Left lung (tissue), 14 donors: ENCODE measurements at places on chromosomes 4 and X.

DNA sequence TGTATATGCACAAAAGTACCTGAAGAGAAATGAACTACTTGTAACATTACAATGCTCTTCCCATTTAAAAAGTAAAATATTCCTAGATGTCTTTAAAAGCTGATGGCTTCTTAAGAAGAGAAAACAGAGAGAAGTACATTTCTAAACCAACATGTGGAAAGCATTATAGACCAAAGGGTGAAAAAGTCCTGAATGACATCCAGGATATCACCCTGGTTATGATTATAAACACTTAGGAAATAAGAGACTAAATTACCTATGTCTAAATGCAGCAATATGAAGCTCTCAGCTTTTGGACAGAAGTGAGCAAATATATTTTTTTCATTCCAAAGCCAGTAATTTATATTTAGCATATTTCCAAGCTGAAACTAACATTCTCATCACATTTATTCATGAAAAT is 21.7 kb upstream of the EGFL6 start:
- DNase-seq, result no peak

- no peak for DNase-seq
These were observed 15.2 kb upstream of the MRFAP1 start for GRCh38 chr4:6625256-6625655.

- DNase-seq, result no peak
These were observed 162.7 kb downstream of the NAF1 start for GRCh38 chr4:163003979-163004378.

DNA sequence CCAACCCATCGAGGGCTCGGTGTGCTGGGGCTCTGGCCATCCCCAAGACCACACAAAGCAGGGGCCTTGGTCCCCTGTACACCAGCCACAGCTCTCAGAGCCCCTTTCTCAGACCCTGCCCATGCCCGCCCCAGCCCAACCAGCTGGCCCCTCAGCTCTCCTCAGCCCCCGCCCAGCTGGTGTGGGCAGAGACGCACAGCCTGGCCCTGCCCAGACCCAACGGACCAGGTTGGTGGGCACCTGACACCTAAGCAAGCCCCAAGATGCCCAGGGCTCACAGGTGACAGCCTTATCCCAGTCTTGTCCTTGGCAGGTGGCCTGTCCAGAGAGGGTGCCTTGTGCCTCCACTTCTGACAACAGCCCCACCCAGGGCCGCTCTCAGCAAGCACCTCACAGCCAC is 42.4 kb downstream of the FAM53A start:
- DNase-seq, result no peak

GRCh38 chrX:102840871-102841705 is 96.0 kb upstream of the RAB40AL start:
- no peak for DNase-seq

DNA sequence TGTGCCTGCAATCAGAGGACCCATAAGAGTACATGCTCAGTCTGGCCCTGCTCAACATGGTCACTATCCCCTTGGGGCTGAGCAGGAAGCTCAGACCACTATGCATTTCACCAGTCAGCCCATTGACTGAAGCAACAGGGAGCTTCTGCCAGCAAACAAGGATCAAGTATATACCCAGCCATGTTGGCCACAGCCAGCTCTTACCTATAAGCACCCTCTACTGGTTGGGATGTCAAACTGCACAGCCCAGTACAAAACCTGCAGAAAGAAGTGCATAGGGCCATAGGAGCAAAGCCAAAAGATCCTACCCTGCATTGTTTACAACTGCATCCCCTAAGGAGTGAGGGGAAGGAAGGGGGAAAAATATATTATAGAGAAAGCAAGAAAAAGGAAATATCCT is 214.4 kb upstream of the CPEB2 start:
- DNase-seq, result no peak

- DNase-seq, result no peak
These were observed 27.6 kb downstream of the CLNK start for GRCh38 chr4:10656988-10657387.

DNA sequence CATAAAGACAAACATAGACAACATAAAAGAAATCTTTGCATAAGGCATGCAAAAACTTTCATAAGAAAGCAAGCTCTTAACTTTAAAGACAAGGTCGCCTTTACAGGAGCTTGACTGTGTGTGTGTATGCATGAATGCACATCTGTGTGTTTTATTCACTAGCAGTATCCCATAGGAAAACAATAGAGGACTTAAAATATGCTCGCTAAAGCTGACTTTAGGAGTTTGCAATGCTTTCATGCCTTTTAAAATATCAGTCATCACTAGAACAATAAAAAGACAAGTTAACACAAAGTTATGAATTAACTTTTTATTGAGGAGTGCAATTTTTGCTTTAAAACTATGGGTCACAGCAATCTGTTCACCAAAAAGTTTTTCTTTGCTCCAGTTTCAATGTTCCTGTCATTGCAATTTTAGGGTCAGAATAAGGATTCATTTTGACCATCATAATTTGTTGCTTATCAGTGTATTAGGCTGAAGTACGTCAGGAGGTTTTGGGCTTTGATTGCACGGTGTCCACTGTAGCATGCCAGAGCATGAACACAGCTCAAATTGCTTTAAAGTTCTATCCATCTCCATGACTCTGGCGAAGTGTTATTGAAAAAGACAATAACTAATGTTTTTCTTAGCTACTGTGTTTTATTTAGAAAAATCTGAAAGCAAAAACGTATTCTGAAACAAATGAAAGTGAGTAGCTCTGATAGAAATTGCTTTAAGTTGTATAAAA is 36.9 kb downstream of the ANXA10 start:
- DNase-seq, result no peak

DNA sequence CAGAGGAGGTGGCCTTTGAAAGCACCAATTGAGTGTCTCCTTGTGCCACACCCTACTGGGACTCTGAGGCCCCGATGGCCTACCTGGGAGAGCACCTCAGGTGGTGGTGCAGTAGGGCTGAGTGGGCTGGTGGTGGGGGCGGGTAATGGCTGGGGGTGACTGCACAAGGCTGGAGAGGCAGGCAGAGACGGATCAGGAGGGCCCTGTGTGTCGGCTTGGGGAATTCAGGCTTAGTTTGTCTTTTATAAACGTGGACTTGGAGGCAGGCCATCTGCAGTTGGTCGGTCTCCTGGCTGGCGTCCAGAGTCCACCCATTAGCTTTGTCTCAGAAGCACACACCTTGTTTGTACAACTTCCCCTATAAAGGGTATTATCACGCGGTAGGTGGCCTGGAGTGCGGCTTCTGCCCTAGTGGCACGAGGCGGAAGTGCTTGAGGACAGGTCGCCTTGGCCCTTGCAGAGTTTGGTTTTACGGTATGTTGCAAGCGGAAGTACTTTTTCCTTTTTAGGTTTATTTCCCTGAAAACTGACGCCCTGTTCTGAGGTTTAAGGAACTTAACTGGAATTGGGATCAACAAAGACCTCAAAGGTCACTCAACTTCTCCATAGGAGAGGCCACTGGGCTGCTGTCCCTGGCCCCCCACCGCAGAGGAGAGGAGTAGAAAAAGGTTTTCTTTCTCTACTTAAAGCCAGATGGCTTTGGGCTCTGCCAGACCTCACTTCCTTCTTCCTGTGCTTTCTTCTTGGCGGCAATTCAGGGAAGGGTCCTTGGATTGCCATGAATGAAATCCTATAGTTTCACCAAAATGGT is 8.0 kb downstream of the TBC1D14 start:
- DNase-seq, result peak; percentile 93

- DNase-seq, result no peak
These were observed 53.6 kb upstream of the HPSE start for GRCh38 chr4:83388313-83388676.

DNA sequence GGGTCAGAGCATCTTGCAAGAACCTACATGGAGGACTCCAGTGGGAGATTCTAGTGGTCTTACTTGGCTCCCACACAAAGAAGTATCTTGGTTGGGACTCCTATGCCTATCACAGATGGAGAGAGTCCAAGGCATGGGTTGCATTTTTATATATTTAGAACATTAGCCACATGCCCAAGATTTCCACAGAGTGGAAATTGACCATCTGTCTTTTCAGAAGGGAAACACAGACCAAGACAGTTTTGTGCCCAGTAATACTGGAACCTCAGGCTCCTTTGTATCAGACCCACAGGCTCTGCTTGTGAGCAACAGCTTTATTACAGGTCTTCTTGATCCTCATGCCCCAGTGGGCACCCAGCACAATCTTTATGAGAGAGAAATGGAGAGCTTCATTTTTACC is 43.6 kb downstream of the PAGE2 start:
- no peak for DNase-seq

- no peak for DNase-seq
These were observed 21.1 kb downstream of the PIGG start for GRCh38 chr4:519885-520682.
